ENCODE measurements at places on chromosomes 5 and 9. TPM values are rescaled to one million over a fixed set of nuclear protein-coding genes. Genes with fewer than 3 reads are reported as not detected.

NPM1 gene
- 770 TPM for total RNA-seq

UCK1 gene
- total RNA-seq = 19.6 TPM

NR5A1 gene
- not detected for total RNA-seq

ANKRD34B gene
- total RNA-seq = not detected

CCDC171 gene
- total RNA-seq = 8.7 TPM

LAMC3 gene
- 6.4 TPM for total RNA-seq

MEF2C gene
- 535 TPM for total RNA-seq

ZCCHC9 gene
- total RNA-seq = 25.3 TPM

SLCO4C1 gene
- 1.0 TPM for total RNA-seq

PCDHA9 gene
- total RNA-seq = 0.10 TPM

LCN9 gene
- total RNA-seq = not detected

SPATA9 gene
- not detected for total RNA-seq

TGFBI gene
- 376 TPM for total RNA-seq

RMI1 gene
- total RNA-seq = 12.7 TPM

MRPS27 gene
- total RNA-seq = 59.3 TPM

FOXD1 gene
- 5.1 TPM for total RNA-seq

MARCOL gene
- total RNA-seq = not detected

ADAMTS19 gene
- total RNA-seq = 49.9 TPM

NDFIP1 gene
- 77.8 TPM for total RNA-seq

GPR150 gene
- not detected for total RNA-seq

PPP2R2B gene
- 5.1 TPM for total RNA-seq

SARDH gene
- 8.0 TPM for total RNA-seq

PIP5KL1 gene
- not detected for total RNA-seq

C9orf152 gene
- 2.3 TPM for total RNA-seq

HAVCR1 gene
- not detected for total RNA-seq

IGFBPL1 gene
- total RNA-seq = 1.2 TPM

TMEM232 gene
- 3.8 TPM for total RNA-seq

NR6A1 gene
- total RNA-seq = 1.0 TPM

TMC1 gene
- 0.62 TPM for total RNA-seq

RELL2 gene
- 0.82 TPM for total RNA-seq

CCL21 gene
- total RNA-seq = 49.3 TPM

SLC6A3 gene
- total RNA-seq = 0.10 TPM

ZNF454 gene
- 4.7 TPM for total RNA-seq

ABHD17B gene
- total RNA-seq = 49.5 TPM

Data from tongue (tissue), 3 donors.